ENCODE measurements at places on chromosomes 2 and 18.
A peak's percentile ranks its signal among the peaks of the same experiment; 100 is the strongest.

GRCh38 chr2:157152362-157152761 is 105.1 kb upstream of the GALNT5 start:
- no peak for DNase-seq

DNA sequence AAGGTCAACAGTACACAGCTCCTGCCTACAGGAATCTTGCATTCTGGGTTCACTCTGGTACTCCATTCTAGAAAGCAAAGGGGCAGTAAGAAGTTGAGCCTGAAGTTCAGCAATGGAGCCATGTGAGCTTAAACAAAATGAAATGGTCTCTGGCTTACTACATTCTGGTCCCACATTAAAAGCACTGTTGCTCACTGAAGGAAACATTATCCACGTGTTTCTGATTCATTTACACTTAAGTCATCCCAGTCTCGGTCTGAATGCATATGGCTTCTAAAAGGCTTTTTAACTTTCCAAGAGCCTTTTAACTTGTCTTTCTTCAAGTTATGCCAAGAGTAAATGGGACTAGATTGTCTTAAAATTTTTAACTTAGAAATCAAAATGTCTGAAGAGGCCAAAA is 177.8 kb downstream of the LNPK start:
- no peak for DNase-seq

GRCh38 chr2:182456784-182457183 is 29.9 kb upstream of the PDE1A start:
- DNase-seq = no peak

- no peak for DNase-seq
These were observed 71.1 kb upstream of the ACAA2 start for GRCh38 chr18:49884465-49884864.

DNA sequence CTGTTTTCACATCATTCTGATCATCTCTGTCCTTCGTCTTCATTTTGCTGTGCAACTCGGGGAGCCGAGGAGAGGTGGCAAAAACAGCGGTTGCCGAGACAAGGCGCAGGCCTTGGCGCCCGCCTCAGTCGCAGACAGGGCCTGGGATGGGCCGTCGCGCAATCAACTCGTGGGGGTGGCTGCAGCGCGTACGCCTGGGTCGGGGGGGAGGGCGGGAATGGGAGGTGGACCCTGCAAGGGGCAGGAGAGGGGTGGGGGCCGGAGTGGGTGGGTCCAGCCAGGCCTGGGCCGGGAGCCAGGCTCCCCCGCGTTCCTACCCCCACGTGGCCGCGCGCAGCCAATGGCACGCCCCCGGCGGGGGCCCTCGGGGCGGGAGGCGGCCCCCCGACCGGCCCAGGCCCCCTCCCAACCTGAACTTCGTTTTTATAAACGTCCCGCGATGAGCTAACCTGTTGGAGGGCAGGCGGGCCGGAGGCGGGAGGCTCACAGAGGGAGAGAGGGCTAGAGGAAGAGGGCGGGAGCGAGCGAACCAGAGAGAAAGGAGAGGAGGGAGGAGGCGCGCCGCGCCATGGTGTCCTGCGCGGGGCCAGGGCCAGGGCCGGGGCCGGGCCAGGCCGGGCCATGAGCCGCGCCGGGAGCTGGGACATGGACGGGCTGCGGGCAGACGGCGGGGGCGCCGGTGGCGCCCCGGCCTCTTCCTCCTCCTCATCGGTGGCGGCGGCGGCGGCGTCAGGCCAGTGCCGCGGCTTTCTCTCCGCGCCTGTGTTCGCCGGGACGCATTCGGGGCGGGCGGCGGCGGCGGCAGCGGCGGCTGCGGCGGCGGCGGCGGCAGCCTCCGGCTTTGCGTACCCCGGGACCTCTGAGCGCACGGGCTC is at the start of gene HOXD13:
Gene HOXD13, plus strand, starts transcription at position 452 of the 875 bp plus-strand sequence. Its CDS starts 170 bp downstream, at position 622.
- no peak for DNase-seq

DNA sequence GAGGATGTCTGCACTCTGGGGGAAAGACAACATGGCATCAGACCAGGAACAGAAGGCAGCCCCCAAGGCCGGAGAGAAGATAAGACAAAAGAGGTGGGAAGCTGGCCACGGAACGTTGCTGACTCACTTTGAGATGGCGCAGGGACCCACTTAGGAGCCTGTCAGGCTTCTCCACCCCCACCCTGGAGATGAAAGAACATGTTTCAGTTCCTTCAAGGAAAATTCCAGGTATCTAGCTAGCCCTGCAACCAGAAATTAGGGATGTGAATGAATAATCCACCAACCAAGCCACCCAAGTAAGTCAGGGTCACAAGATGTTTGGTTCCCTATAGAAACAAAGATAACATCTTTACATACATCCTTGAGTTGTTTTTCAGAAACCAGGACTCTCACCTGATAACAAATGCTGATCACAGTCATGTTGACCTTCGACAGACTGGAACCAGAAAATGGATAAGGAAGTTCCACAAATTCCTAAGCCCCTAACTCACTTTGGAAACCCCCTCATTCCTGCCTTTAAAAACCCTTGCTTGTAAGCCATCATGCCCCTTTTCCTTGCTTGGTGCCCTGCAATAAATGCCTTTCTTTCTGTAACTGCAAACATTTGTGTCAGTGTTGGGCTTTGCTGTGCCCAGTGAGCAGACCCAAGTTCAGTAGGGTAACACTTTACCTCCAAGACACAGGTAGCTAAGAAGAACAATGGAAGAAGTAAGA is 31.9 kb downstream of the PSTPIP2 start:
- peak; percentile 65 for DNase-seq

DNA sequence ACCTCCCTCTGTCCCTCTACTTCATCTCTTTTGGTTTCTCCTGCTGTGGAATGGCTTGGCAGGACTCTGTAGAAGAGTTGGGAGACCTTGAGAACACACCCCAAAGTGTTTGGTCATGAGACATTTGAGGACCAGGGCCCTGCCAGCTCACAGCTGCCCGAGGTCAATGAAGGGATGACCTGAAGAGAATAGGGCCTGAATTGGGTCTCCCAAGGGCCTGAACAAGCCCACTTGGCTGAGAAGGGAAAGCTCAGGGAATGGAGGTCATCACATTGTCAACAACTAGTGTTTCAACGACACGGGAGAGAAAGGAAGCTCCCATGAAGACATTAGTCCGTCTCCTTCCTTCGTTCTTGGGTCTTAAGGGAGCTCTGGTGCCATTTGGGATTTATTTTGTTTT is 52.8 kb downstream of the TTC32 start:
- no peak for DNase-seq

DNA sequence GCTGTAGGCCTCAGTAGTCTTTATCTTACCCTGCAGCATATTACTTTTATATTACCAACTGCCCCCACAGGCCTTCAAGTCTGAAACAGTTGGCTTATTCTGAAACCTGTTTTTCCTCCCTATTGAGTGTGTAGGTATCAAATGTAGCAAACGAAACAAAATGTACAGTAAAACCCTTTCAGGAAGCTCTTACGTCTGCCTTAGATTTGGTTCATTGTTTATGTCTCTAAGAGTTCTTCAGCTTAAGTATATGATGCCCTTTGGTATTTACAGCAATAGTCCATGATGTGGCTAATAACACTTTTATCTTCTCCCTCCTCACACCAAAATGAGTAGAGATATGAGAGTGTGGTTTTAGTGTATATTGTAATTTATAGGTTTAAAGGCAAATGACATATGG is 108.8 kb downstream of the DOCK10 start:
- no peak for DNase-seq

- no peak for DNase-seq
These were observed 70.9 kb downstream of the PIEZO2 start for GRCh38 chr18:11078491-11078890.

GRCh38 chr2:237134321-237135230 is 48.9 kb downstream of the COPS8 start:
- DNase-seq = no peak

DNA sequence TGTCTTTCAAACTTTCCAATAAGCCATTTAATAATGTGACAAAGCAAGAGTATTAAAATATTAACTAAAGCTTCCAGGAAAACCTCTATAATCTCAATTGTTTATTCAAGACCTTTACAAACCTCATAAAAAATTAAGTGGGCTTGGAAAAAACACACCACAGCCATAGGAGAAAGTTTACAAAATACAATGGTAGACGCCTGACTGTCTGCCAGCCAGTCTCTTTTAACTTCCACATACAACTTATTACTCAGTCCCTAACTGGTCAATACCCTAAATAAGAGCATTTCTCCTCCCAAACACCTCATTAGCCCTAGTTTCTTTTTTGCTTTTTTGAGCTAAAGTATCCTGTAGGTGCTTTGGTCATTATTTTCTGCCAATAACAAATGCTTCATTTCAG is 247.4 kb upstream of the CYP26B1 start:
- DNase-seq = no peak

DNA sequence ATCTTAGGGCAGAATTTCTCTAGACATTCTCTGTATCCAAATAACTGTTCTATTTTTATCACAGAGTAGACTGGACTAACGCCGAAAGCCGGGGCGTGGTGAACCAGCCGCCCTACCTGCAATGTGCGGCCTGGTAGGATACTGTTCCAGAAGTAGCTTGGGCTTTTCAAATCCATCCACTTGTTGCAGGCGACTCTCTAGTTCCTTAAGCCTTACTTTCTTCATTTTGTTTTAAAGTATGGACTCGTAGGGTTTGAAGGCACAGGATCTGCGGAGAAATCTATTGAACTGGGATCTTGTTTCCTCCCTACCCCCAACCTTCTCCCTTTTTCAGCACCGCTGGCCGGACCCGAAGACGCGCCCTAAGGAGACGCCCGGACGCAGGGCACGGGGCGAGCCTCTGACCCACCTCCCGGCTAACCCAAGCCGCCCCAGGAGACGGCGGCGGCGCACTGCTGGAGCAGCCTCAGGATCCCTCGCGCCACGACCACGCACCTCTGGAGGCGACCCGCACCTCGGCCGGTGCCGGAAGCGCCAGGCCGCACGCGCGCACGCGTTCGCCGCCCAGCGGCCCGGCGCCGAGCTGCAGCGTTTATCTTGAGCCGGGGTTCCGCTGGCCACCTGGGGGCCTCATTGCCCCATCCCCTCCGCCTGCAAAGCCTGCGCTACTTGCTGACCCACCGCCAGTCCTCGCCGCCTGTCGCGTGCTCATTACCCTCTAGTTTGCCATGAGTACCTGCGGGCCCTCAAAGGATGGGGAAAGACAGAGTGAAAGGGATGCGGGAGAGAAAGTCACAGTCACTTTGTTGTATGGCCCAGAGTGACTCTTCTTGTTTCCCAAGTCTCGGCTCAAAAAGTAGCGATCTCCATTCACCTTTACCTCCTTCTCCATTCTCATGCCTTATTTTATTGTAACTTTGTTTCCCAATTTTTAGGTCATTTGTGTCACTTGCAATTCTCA is at the start of gene METTL5:
Gene METTL5, minus strand, starts transcription at position 533 of the 961 bp plus-strand sequence. Its CDS starts 308 bp downstream, at position 225.
- DNase-seq = peak; percentile 90

GRCh38 chr2:236211296-236211695 is 43.1 kb upstream of the GBX2 start:
- DNase-seq = no peak

DNA sequence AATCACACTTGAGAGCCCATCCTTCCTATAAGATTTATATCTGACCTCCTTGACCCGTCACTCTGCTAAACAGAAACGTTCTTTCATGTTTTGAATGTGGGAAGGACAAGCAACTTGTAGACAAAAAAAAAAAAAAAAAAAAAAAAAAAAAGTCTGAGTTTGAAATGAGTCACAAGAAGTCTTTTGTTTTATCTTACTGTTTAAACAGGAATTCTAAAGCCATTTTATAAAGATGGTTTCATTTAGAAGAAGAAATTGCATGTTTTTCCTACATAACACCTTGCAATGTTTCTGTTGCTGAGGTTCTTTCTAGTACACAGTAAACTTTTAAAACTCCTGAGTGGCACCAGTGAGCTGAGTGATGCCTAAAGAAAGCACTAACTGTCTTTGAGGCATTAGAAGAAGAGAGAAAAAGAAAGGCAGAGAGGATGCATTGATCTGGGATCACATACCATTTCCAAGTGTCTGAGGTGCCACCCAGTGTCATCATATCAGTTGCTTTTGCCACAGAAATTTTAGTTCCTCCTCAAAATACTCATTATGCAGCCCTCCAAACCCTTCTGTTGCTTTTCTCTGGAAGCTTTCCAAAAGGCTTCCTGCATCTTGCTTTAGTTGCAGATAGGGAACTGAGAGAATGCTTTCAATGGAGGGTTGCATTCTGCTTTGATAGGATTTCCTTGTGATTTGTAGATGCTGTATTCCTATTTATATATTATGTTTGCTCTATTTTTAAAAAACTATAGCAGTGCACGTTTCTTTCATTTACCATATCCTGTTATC is 69.1 kb downstream of the ACVR2A start:
- DNase-seq = peak; percentile 55

DNA sequence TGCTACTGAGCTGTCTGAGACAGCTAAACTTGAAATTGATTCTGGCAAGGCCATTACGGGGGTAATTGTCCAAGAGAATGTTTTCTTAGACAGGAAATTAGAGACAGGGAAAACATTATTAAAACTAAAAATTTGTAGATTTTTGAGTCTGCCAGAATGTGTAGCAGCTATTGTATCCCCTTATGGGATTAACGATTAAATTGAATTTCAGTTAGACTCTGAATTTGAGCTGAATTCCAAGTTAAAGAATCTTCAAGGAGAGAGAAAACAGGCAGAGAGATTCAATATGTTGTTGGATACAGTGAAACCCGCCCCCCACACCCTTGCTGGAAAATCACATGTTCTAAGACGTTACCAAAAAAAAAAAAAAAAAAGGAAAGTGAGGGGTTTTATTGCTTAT is 32.7 kb upstream of the CCDC68 start:
- DNase-seq = no peak

- peak; percentile 62 for DNase-seq
These were observed 43.8 kb downstream of the SLC40A1 start for GRCh38 chr2:189536830-189537229.

DNA sequence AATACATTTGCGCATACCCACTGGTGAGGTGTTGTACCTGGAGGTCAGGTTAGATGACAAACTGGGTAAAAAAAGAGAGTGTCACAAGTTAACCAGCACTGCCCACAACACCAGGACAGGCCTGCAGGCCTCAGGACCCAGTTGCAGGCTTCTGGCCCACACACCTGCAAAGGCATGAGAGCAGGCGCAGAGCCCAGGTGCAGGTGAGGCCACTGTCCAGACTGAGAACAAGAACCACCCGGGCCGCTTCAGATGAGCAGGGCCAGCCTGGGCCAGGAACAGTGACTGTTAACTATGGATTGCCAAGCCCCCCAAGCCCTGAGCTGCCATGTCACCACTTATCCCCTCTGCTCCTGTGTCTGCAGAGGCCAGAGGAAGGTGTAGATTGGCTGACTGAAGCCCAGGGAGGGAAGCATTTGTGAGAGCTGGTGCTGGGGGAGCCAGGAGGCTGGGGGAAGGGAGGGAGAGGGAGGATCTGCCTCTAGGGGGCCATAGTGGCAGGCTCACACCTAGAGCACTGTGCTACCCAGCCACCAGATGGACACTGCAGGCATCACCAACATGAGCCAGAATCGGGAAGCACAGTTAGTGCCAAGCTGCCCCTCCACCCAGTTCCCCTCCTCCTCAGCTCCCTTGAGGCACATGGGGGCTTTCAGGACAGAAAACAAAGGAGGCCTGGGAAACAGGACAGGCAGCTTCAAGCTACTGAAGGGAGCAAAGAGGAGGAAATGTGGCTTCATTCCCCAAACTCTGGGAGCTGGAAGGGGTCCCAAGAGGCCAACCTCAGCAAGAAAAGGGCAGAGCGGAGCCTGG is 35.4 kb downstream of the SFXN5 start:
- DNase-seq = peak; percentile 37
